ENCODE measurements at places on chromosomes 5 and 9. TPM values are rescaled to one million over a fixed set of nuclear protein-coding genes. Genes with fewer than 3 reads are reported as not detected.

AMBP gene
- not detected for total RNA-seq

DNA sequence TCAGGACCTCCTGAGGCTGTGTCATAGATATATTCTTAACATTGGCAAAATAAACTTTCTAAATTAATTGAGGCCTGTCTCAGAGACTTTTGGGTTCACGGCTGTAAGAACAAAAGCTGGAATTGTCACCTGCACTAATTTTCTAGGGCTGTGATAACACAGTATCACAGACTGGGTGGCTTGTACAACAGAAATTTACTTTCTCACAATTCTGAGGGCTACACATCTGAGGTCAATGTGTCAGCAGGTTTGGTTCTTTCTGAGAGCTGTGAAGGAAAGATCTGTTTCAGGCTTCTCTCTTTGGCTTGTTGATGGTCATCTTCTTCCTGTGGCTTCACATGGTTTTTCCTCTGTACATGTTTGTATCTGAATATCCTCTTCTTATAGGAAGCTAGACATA is 29.2 kb upstream of the NFIL3 start:
- no peaks in the 10 kb centered on the region for H3K4me1 ChIP-seq
- DNase-seq = no peak
- H3K36me3 ChIP-seq = no peaks in the 10 kb centered on the region
- H3K4me3 ChIP-seq = no peak overlapping the region

DNA sequence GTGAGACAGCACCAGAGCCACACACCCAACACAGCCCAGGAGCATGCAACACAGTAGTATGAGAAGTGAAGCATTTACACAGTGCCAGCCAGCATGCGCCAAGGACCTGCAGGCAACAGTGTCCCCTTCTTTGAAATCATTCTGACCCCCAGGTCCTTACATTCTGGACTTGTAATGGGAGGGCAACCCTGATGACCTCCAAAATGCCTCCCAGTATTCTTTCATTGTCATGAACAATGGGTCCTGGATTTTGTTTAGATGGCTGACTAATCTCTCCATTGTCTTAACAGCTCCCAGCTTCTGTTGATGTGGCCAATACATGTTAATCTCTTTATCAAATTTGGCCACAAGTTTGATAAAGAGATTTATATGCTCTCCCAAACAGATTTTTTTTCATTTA is 417.1 kb downstream of the DMRTA1 start:
- no peak overlapping the region for H3K27ac ChIP-seq
- H3K4me1 ChIP-seq = no peaks in the 10 kb centered on the region
- no peaks in the 10 kb centered on the region for H3K27me3 ChIP-seq
- no peaks in the 10 kb centered on the region for H3K36me3 ChIP-seq

BSPRY gene
- total RNA-seq = 3.9 TPM

IRX2 gene
- 3.7 TPM for total RNA-seq

DNA sequence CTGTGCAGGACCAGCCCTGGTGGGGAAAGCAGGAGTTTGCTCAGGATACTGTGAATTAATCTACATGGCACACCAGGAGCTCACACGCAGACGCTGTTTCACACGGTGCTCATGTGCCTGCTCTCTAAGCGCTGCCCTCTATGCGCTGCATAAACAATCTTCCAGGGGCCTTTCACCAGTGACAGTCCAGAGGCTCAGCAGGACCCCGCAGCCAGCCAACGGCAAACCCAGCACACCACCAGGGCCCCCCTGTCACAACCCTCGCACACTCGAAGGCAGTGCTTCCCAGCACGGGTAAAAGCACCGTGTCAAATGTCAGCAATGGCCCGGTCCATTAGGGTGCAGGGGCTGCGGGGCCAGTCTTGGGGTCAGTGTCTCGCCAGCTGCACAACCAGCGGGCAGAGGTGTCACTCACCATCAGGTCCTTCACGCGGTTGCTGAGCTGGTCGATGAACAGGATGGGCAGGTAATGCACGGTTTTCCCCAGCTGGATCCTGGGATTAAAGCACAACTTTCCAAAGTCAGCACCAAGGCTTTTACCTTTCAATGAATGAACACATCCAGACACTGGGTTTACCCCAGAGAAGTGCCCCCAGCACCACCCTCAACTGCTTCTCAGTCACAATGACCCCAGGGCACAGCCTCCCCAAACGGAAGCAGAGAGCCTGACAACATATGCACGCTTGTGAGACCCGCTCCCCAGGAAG is 7.3 kb downstream of the CLPTM1L start:
- H3K27ac ChIP-seq = no peak overlapping the region
- H3K36me3 ChIP-seq = peaks cover 73% of the 10 kb centered on the region
- no peak for DNase-seq
- H3K4me1 ChIP-seq = no peaks in the 10 kb centered on the region
- H3K27me3 ChIP-seq = no peaks in the 10 kb centered on the region

DNA sequence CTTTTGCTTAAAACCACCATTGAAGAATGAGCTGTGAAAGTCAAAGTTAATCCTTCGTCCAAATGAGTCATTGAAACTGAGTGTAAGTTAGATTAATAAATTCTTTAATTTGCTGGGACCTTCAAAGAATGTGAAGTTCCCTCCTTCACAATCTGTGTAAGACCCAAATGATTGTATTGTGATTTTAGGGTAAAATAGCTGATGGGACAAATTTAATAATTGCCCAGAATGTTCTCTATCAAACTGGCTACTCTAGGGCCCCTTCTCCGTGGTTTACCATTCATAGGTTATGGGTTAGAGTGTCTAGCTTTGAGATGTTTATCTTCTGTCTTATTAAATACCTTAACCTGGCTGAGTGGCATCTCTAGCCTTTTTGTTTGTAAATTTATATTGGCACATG is 11.9 kb downstream of the C1QTNF3 start:
- H3K27ac ChIP-seq = no peak overlapping the region
- H3K27me3 ChIP-seq = no peaks in the 10 kb centered on the region
- H3K4me3 ChIP-seq = no peak overlapping the region
- H3K36me3 ChIP-seq = no peaks in the 10 kb centered on the region
- DNase-seq = no peak
- peaks cover 6% of the 10 kb centered on the region for H3K4me1 ChIP-seq

DNA sequence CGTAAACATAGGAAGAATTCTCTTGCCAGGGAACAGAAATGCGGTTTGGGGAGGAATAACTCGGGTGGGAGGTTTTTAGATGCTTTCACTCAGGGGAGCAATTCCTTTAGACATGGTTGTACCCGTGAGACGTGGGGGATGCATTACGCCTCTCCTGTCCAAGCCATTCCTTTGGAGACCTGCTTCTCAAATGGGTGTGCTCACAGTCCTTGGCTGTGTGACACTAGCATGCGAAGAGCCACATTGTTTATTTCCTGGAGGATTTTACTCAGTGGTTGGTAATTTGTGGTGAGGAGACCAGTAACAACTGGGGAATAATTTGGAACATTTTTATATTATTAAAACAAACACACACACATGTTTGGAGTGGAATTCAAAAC is 18.5 kb downstream of the COL15A1 start:
- H3K27me3 ChIP-seq = no peaks in the 10 kb centered on the region
- H3K4me3 ChIP-seq = no peak overlapping the region
- DNase-seq = no peak
- H3K4me1 ChIP-seq = peaks cover 64% of the 10 kb centered on the region
